D341Med (cell line): ENCODE measurements at places on chromosomes 16 and 17.

DNA sequence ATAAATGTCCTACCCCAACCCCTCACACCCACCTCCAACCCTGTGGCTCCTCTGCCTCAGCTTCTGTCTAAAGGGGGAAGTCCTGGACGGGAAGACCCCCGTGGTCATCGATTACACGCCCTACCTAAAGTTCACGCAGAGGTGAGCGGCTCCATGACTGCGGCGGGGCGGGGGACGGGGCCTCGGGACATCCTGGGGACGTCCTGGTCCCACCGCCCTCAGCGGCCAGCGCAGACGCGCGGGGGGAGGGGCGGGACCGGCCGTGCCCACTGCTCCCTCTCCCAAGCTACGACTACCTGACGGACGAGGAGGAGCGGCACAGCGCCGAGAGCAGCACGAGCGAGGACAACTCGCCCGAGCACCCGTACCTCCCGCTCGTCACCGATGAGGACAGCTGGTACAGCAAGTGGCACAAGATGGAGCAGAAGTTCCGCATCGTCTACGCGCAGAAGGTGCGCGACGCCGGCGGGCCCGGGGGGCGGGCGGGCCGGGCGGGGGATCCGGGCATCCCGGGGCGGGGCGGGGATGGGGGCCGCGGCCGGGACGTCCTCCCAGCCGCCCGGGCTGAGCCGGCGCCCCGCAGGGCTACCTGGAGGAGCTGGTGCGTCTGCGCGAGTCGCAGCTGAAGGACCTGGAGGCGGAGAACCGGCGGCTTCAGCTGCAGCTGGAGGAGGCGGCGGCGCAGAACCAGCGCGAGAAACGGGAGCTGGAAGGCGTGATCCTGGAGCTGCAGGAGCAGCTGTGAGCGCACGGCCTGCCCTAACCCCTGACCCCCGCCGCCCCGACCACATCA lies 6.7 kb downstream of the RUNDC3A start:
- peak; percentile 59 for DNase-seq

DNA sequence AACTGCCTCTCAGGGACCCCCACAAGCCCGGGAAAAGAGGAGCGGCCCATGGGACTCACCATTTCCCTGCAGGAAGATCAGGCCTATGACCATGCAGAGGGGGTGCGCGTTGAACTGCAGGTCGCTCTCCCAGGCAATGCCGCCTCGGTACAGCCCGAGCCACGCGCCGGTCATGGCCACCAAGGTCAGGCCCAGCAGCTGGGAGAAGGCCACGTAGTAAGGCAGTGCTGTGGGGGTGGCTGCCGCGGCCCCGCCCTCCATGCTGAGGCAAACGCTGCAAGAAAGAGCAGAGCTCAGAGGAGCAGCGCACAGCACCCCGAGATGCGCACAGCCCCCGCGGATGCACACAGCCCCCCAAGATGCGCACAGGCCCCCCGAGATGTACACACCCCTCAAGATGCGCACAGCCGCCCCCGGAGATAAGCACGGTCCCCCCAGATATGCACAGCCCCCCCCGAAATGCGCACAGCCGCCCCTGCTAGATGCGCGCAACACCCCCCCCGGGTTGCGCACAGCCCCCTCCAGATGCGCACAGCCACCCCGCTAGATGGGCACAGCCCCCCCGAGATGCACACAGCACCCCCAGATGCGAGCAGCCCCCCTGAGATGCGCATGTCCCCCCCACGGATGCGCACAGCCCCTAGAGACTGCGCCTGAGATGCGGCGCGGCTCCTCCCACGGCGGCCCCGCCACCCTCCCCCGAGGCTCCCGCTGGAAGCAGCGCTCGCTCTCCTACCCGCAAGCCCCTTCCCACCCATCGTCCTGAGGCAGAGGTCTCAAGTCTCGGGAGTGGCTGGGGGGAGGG lies 8.6 kb downstream of the CYB561 start:
- DNase-seq, result no peak

- no peak for DNase-seq
Measured at GRCh38 chr16:62194828-62195227, 158.6 kb upstream of the CDH8 start.

- DNase-seq, result no peak
Measured at GRCh38 chr16:49466529-49466831, 92.9 kb downstream of the C16orf78 start.

- DNase-seq, result no peak
Measured at GRCh38 chr17:76900723-76901122, 32.5 kb downstream of the MGAT5B start.

GRCh38 chr16:47079860-47080259 lies 63.9 kb downstream of the NETO2 start:
- no peak for DNase-seq

GRCh38 chr16:1311738-1312466 lies 2.5 kb downstream of the UBE2I start:
- DNase-seq, result no peak

DNA sequence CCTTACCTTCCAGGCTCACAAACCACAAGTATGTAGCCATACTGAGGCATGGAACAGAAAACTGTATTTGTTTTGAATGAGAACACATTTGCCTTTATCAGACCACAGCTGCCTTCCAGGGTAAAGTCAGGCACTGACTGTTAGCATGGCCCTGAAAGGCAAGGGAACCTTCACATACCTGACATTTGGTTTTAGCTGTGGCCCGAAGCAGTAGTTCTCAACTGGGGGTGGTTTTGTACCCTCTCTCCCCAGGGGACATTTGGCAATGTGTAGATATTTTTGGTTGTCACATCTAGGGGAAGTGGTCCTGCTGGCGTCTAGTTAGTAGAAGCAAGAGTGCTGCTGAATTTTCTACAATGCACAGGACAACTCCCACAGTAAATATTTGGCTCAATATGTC lies 9.2 kb downstream of the HERPUD1 start:
- DNase-seq, result no peak
